ENCODE measurements at places on chromosomes 7 and 10. TPM values are rescaled to one million over a fixed set of nuclear protein-coding genes. Genes with fewer than 3 reads are reported as not detected.

DNA sequence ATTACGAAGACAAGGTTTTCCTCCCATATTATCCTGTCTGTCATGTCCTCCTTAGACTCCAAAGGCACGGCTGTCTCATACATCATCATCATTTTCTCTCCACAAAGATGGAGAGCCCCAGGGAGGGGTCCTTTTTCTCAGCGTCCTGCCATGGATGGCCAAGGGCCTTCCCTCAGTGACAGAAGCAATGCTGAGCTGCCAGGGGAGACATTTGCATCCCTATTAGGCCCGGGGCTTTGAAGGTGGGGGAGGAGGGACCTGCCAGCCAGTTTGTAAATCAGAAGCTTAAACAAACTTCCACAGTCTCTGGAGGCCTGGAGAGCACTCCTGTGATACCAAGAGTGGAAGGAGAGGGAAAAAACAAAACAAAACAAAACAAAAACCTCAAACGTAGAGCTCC lies 112.4 kb upstream of the ADO start:
- no peak for DNase-seq

DNA sequence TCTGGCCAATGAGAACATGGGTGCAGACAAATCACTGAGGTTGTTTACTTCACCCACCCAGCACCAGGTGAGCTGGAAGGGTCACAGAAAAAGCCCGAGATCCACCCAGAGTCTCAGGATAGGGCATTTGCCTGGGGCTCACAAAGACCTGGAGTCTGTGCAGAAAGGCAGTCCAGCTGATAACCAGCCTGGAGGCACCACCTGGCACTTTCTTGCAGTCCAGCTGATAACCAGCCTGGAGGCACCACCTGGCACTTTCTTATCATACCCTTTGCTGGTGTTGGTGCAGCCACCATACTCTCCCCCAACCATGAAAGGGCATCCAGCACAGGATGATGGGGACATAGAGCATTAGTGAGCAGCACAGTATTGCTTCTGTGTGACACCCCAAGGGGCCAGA lies 104.1 kb downstream of the PPP1R3C start:
- no peak for DNase-seq

DDIT4 gene
- 60.1 TPM for total RNA-seq

DNA sequence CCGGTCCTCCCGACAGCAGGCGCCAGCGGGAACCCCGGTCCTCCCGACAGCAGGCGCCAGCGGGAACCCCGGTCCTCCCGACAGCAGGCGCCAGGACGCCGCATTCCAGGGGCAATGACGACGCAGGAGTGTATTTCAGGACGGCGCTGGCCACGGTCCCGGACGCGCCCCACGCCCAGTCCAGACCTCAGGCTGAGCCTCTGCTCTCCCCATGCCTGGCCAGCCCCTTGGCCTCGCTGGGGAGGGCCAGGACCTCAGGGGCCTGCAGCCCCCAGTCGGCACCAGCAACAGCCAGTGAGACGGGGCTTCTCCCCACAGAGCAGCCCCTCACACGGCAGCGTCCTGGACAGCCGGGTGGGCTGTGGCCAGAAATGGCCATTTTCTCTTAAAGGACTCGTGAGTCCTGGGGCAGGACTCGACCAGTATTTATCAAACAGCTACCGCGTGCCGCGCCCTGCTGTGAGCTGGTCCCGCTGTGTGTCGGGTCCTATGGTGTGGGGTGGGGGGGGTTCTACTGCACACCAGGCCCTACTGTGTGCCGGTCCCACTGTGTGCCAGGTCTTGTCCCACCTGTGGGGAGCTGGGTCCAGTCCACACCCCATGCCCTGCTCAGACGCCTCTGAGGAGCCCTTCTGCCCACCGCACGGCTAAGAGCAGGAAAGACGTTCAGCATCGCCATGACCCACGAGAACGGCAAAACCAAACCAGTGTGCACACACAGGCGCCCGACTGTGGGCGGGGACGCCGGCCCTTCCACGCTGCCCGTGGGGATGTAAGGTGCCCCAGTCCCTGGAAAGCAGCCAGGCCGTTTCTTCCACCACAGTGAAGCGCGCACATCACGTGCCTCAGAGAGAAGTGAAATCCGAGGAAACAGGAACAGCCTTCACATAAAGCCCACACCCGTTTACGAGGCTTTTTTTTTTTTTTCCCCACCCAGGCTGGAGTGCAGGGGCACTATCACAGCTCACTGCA lies 33.3 kb downstream of the GET4 start:
- peak; percentile 88 for DNase-seq

GRCh38 chr10:14782691-14783363 lies 8.1 kb upstream of the FAM107B start:
- DNase-seq = no peak

HOXA10 gene
- 23.4 TPM for total RNA-seq

- no peak for DNase-seq
Measured at GRCh38 chr10:49222170-49222569, 34.0 kb upstream of the TMEM273 start.

- DNase-seq = peak; percentile 29
Measured at GRCh38 chr7:1758028-1758858, 88.2 kb downstream of the ELFN1 start.

DNA sequence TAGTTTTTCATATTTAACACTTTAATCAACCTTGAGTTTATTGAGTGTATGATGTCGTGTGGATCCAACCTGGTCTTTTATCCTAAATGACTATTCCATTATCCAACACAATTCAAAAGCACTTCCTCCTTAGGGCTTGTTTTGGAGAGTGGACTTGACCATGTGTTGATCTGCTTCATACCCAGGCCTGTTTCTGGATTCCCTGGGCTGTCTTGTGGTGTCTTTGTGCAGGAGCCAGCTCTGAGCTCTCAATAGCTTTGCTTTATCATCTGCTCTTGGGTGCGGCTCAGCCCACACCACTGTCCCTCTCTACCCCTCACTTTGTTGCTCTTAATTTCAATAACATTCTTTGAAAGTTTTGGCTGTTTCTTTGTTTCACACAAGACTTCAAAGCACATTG lies 70.9 kb upstream of the CHST15 start:
- no peak for DNase-seq
